ENCODE measurements at places on chromosomes 1 and 21.

DNA sequence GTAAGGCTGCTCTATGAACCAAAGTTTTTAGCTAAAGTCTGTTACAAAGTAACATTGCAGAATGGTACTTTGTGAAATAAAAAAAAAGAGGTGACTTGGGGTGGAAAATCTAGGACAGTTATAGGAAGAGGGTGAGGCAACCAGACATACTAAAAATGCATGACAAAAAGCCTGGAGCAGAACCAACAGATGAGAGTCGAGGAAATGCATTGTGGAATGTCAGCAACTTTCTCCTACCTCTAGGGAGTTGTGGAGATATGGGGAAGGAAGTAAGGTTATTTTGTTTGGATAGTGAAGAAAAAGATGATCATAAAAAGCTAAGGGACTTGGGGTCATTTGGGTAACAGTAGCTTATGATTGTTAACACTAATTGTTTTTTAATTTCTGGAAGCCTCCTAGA lies 295.6 kb downstream of the S1PR1 start:
- DNase-seq = no peak

- no peak for DNase-seq
Measured at GRCh38 chr21:28142697-28143096, 850.0 kb downstream of the LTN1 start.

DNA sequence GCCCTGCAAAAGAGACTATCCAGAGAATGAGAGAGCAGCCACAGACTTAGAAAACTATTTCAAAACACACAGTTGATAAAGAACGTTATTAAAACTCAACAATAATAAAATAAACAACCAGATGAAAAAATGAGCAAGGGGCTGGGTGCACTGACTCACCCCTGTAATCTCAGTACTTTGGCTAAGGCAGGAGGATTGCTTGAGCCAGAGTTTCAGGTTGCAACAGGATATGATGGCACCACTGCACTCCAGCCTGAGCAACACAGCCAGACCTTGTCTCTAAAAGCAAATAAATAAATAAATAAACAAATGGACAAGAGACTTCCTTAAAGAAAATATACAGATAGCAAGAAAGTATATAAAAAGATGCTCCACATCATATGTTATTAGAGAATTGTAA lies 144.6 kb downstream of the LRRIQ3 start:
- DNase-seq = no peak

DNA sequence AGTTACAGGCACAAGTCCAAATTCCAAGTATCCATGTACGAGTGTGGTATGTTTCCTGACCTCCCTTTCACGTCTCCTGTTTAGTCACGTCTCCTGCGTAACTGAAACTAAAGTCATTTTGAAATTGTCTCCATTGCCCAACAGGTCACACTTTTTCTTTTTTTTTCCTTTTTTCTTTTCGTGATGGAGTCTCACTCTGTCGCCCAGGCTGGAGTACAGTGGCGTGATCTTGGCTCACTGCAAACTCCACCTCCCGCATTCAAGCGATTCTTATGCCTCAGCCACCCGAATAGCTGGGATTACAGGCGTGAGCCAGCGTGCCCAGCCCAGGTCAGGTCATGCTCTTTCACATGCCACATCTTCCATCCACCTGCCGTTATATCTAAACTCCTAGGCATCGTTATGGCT lies 38.2 kb downstream of the L1TD1 start:
- DNase-seq = no peak

DNA sequence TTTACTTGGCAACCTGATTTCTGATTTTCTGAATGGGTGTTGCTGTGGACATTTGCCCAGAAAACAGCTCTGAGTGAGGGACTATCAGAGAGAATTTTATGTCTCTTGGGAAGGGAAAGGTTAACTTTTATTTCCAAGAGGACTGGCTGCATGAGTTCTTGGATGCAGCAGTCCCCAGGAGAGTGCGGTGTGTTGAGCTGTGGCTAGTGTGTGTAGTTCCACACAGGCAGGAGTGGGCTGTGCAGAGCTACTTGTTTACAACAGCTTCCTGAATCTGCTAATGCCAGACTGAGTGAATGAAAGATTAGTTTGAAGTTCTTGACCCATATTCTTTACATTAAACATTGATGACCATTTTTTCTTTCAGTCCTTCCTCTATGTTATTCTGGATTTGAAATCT lies 41.0 kb upstream of the APOBEC4 start:
- DNase-seq = no peak

DNA sequence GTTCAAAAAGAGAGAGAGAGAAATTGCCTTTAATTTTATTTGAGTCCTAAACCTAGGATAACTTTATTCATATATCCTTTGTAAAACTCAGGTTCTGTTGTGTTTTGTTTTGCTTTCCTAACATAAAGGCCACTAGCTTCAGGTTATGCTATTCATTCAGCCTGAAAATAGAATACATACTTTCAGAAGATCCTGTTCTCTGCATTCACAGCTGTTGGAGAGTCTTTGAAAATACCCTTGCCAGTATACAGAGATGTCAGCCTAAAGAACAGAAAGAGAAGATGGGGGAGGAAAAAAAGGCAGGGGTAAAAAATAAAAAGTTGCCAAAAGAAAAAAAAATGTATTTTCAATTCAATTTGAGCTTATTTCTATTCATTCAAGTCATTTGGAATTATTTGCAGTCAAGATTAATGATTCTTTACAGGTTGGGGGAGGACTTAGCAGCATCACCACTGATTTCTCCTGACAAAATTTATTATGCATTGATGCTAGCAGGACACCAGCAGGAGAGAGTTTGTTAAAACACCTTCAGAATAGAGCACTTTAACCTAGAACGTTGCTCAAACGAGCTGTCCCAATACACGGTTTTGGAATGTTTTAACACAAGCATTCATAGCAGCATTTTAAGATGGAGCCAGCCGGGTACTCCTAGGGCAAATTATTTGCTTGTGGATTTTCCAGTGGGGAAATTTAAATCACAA lies 318.5 kb downstream of the NTNG1 start:
- no peak for DNase-seq

- no peak for DNase-seq
Measured at GRCh38 chr1:85992791-85993190, 163.8 kb downstream of the COL24A1 start.

- DNase-seq = no peak
Measured at GRCh38 chr1:150237746-150238145, 1.8 kb upstream of the ANP32E start.

- DNase-seq = no peak
Measured at GRCh38 chr1:21756393-21757089, 26.4 kb downstream of the USP48 start.

GRCh38 chr1:55216096-55216495 lies 932 bp upstream of the USP24 start:
- no peak for DNase-seq

GRCh38 chr1:240820816-240821215 lies 208.9 kb upstream of the GREM2 start:
- DNase-seq = no peak

DNA sequence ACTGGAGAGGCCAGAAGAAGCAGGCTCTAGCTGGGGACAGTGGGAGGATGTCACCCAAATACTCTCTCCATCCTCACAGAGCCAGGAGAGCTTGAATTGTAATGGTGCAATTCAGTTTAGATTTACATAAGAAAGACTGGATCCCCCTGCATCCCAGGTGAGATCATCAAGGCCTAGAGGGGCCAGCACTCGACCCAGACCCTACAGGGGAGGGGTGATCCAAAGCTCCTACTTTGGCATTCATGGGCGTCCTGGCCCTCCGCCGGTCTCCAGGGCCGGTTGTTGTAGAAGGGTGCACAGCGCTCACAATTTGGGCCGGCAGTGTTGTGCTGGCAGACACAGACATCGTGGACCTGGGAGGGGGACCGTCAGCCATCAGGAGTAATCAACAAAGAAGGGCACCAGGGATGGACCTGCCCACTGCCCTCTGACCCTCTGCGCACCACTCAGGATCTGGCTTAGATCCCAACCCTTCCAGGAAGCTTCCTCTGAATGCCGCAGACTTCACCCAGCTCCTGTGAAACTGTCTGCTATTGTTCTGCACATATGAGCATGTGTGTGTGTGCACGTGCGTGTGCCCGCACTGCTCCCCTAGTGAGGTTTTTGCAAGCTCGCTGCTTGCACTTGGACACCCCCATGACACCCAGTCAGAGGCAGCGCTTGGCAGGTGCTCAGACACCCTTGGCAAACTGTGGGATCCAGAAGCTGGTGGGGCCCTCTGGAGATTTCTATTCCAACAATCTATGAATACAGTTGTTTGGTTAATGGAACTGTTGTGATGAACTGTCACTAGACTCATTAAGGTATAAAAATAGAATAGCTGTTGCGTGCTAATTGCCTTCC lies 21.6 kb downstream of the LAMB3 start:
- no peak for DNase-seq

DNA sequence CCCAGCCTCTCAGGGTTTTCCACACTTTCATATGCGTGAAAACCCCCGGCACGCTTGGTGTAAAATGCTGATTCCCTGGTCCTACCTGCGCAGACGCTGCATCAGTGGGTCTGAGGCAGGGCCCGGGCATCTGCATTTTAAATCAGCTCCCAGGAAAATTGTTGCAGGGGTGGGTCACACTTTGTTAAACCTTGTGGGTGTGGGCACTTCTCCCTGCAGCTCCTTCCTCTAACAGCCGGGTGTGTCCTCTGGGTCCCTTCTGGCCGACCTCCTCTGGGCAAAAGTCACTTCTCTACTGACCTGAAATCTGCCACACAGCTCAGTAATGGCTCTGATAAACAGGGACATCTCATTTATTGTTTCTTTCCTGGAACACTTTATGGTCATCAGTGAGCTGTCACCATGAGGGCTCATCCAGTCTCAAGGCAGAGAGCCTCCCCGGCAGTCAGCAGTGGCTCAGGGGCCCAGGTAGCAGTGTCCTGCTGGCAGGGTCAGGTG lies 52.8 kb upstream of the TMPRSS2 start:
- no peak for DNase-seq

GRCh38 chr1:88175120-88175630 lies 508.9 kb upstream of the PKN2 start:
- DNase-seq = no peak

GRCh38 chr1:203127666-203128430 lies at the start of gene ADORA1:
Gene ADORA1 (plus strand): TSS chr1:203127726. CDS start chr1:203128842, 1,116 bp downstream.
- no peak for DNase-seq

DNA sequence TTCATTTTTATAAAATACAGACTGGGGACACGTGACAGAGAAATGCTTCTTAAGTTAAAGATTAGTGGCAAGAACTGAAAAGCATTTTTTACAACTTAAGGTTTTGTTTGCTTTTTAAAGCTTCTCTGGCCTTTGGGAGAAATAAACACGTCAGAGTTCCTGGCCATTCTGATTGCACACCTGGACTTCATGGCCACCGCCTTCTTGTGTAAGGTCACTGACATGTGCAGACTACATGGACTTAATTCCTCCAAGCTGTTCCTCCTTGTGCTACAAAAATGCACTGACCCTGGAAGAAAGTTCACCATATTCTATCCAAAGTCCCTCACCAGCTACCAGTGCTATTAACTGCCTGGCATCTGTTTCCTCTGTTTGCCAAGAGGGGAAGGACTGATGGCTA lies 56.1 kb downstream of the GADD45A start:
- no peak for DNase-seq

- DNase-seq = no peak
Measured at GRCh38 chr1:60918867-60919266, 163.5 kb upstream of the NFIA start.

DNA sequence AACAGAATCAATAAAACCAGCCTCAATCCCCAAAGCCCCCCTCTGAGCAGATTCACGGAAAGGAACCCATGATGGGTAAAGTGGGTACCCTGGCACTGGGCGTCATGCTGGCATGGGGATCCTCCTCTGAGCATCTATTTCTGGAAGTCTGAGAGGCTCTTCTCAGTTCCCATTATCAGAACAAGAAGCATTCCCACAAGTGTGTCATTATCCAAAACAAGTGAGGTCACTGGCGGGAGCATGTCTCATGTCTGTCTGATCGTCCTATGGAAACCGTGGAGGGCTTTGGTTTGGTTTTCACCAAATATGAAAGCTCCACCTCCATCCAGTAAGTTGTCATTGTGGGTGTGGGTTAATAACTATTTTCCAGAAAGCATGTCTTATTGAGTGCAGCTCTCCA lies 70.7 kb downstream of the PGM1 start:
- no peak for DNase-seq

- no peak for DNase-seq
Measured at GRCh38 chr1:184559117-184559713, 172.4 kb downstream of the C1orf21 start.

DNA sequence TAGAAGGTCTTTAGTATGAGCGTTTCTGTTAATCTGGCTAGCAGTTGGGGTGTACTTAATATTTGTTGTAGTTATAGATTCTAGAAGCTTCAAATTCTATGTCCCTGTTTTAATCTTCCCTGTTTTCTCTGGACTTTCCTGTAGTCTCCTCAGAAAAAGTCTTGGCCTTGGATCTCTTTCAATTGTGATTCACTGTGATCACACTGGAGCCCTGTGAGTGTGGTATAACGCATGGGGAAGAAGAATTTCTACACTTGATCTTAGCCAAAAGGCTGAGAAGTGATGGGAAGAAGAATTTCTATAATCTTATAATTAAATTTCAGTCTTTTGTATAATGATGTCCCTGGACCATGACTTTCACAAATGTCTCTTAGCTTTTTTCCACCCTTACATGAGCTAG lies 36.7 kb upstream of the COP1 start:
- no peak for DNase-seq

- DNase-seq = no peak
Measured at GRCh38 chr1:184215274-184215925, 163.9 kb downstream of the TSEN15 start.

DNA sequence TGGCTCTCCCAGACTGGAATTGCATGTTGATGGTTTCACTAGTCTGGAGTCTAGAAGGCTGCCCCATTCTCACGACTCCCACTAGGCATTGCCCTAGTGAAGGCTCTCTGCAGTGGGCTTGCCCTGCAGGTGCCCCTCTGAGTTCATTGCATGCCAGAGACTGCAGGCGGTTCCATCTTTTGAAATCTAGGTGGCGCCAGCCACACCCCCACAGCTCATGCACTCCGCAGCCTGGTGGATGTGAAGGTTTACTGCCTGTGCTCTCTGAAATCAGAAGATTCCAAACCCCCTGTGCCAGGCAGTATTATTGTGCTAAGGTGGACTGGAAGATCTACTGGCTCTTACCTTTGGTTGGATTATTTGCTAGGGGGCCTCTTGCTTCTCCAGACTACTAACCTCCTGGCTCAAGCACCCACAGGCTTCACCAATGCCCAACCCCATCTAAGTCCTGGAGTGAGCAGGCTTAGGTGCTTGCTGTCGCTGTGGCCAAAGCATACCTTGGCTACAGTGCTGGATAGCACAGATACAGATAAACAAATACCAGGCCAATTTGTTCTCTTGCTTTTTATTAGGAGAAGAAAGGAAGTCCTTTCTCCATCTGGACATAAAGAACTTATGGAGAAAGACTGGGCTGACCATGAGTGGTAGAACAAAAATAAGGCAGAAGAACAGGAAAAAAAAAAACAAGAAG lies 83.5 kb upstream of the SIM2 start:
- no peak for DNase-seq

- peak; percentile 16 for DNase-seq
Measured at GRCh38 chr1:184806296-184806721, 51.7 kb upstream of the EDEM3 start.
